Upper lobe of right lung (tissue), 1 donor: ENCODE measurements at places on chromosomes 1 and 21. TPM values are rescaled to one million over a fixed set of nuclear protein-coding genes. Genes with fewer than 3 reads are reported as not detected.

DNA sequence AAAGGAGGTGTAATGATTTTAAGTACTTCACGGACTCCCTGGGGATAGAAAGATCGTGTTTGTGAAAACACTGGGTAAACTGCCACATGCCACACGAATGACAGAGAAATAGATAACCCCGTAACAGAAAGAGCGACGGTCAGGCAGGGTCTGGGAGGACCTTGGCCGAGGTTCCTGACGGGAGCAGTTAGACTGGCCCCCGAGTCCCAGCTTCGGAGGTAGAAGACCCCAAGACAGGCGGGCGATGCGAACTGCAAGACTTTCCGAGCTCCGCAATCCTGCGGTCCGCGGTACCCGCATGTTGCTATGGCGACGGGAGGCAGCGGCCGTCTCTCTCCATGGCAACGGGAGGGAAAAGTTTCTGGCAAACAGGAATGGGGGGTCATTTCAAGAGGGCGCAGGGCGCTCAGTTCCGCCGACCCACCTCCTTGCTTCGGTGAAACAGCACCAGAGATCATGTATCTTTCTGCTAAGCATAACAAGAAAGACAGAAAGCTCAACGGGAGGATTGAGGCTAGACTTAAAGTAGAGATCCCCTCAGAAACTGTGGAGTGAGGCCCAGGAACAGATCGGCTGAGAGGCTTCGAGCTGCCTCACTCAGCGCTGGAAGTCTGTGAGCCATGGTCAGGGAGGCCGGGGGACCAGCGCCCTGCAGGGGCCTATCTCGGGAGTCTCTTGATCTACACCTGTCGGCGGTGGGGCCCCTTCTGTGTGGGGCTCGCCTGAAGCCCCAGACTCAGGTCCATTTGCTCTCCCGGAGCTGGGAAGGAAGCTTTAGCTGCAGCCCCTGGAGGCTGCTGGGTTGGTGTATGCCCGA, 685 bp upstream of the SYT6 start:
- DNase-seq: no peak
- H3K4me3 ChIP-seq: no peak overlapping the region
- H3K27me3 ChIP-seq: peaks cover 76% of the 10 kb centered on the region
- no peaks in the 10 kb centered on the region for H3K36me3 ChIP-seq
- peaks cover 30% of the 10 kb centered on the region for H3K4me1 ChIP-seq

Gene RAD54L
- total RNA-seq: 1.0 TPM

DNA sequence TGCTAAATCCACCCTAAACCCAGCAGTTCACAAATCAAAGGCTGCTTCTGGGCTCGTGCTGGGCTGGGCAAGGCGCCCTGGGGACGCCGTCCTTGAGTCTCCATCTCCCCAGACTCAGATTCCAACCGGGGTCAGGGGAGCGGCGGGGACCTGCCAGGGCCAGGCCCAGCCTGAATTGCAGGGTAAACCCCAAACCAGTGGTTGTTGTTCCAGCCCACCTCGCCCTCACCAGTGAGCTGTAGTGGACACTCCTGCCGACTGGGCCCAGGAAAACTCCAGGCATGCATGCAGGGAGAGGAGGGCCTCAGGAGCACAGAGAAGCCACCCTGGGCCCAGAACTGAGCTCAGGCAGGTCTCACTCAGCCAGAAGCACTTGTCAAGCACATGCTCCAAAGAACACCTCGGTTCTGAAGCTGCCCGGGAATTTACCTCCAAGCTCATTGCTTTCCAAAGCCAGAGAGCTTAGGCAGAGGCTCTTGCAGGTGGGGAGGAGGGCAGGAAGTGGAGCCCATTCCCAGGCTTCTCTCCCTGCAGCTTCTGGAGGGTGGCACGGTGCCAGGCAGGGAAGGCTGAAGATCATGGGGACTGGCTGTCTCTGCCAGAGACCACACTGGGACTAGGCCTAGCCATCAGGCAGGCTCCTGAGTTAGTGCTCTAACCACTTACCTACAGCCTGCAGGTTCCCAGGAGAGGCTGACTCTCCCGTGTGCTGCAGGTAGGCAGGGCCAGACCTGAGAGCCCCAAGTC, 437.0 kb downstream of the MATN1 start:
- H3K4me1 ChIP-seq: no peaks in the 10 kb centered on the region
- no peaks in the 10 kb centered on the region for H3K36me3 ChIP-seq
- no peak for DNase-seq
- H3K27me3 ChIP-seq: no peaks in the 10 kb centered on the region
- no peak overlapping the region for H3K27ac ChIP-seq

Gene MTFR1L
- 46.0 TPM for total RNA-seq

DNA sequence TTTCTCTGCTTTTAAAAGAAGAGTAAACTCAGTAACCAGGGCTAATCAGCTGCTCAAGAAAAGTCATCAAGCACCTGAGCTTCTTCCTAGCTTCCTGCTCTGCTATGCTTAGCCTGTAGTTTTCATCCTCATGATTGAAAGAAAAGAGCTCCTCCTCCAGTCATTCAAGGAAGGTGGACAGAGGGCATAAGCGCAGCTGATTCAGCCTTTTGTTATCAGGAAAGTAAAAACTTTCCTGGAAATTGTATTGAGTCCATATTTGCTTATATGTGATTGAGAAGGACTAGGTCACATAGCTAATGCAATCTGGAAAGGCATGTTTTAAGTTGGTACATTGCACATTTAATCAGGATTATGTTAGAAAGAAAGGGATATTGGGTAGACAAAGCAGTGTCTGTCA, 8.5 kb upstream of the BACH1 start:
- H3K36me3 ChIP-seq: no peaks in the 10 kb centered on the region
- no peaks in the 10 kb centered on the region for H3K27me3 ChIP-seq
- no peak overlapping the region for H3K4me3 ChIP-seq
- H3K27ac ChIP-seq: no peak overlapping the region
- H3K4me1 ChIP-seq: peaks cover 4% of the 10 kb centered on the region
- DNase-seq: no peak

GRCh38 chr21:36465478-36465877, 14.4 kb downstream of the CLDN14 start:
- H3K27ac ChIP-seq: no peak overlapping the region
- no peaks in the 10 kb centered on the region for H3K36me3 ChIP-seq
- no peak overlapping the region for H3K4me3 ChIP-seq
- H3K4me1 ChIP-seq: no peaks in the 10 kb centered on the region
- DNase-seq: no peak

Gene RUNX1
- 86.9 TPM for total RNA-seq

Gene HSD17B7
- total RNA-seq: 31.6 TPM

- H3K27me3 ChIP-seq: no peaks in the 10 kb centered on the region
- H3K4me3 ChIP-seq: no peak overlapping the region
- no peaks in the 10 kb centered on the region for H3K4me1 ChIP-seq
- no peak for DNase-seq
- no peak overlapping the region for H3K27ac ChIP-seq
These were observed 229.0 kb downstream of the SRGAP2C start for GRCh38 chr1:121413821-121414220.

Gene TAS1R1
- total RNA-seq: not detected
